ENCODE measurements at places on chromosomes 3 and 15. TPM values are rescaled to one million over a fixed set of nuclear protein-coding genes. Genes with fewer than 3 reads are reported as not detected.

DNA sequence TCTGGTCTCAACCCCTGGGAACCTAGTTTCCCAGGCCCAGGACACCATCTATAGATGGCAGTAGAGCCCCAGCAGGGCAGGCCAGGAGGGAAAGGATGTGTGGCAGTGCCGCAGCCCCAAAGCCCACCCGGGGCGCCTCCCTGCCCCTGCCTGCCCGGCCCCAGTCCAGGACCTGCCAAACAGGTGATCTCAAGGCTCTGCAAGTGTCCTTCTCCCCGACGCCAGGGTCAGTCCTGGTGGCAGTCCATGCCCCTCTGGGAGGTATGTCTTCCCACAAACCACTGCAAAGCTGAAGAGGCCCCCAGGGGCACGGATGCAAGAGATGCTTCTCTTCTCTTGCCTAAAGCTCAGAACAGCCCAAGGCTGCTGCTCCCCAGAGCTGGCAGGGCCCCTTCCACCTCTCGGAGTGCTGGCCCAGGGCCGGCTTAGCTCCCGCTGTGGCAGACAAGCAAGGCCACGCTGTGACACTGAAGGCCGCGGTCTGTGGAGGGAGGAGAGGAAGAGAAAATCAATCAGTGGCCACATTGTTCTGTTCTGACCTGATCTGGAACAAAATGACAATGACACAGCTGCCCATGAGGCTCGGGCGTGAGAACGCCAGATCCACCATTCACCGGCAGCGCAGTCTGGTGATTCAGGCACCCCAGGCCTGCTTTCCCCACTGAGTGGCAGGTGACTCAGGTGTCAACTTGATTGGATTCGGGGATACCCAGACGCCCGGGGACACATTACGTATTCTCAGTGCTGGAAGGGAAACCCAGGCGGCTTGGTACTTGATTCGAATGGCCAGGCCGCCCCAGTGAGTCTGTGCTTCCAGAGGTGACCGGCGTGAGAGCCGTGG is 34.0 kb downstream of the KLHL25 start:
- DNase-seq, result no peak

DNA sequence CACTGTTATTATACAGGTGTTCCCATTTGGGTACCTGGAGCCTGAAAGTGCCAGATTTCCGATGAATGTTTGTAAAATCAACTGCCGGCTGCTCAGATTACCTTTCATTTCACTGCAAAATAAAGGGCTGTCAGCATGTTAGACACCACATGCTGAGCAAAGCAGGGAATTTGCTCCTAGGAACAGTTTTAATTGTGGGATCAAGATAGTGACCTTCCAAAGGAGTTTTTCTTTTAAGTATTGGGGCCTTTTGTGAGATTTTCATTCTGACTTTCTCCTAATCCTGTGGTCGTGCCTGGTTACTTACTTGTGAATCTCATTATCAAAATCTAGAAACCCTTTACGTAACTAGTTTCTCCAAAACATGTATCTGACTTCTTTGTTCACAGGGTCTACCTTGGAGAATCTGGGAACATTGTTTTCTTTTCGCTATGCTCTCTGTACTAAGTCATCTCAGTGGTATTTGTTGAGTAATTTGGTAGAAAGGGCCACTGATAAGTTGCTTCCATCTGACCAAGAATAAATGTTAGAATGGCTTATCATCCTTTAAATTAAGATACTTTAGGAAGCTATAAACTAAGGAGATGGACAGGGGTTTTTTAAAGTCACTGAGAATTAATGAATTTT is 40.8 kb upstream of the LRTM1 start:
- DNase-seq, result no peak

DNA sequence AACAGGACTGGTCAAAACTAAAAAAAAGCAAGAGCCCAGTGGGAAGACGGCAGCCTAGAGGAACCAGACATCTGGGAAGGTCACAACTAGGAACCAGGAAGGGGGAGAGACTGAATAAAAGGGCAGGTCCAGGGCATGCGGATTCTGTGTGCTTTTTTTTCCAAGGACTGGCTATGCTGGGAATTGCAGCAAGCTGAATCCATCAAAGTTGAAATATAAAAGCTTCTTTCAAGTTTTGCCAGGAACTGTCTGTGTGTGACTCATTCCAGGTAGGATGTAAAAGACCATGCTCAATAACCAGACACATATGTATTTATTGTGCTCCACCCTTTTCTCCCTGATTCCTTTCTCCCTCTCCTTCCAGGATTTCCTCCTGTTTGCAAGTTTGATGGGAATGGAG is 47.9 kb upstream of the CCDC80 start:
- no peak for DNase-seq

DNA sequence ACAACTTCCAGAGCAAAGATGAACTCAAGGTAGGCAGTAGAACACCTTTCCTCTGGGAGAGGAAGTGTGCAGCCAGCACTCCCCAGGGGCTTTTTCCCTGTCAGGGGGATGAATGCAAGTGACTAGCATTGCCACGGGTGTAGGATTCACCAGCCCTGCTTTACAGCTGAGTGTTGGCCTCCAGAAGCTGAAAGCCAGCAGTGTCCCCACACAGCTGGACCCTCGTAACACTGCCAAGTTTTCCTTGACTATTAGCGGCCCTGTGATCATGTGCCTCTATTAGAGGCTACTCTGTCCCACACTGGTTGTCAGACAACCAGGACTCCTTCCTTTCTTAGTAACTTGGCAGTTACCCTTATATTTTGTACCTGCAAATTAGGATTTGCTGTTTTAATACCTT is 104.9 kb upstream of the MANF start:
- no peak for DNase-seq

DNA sequence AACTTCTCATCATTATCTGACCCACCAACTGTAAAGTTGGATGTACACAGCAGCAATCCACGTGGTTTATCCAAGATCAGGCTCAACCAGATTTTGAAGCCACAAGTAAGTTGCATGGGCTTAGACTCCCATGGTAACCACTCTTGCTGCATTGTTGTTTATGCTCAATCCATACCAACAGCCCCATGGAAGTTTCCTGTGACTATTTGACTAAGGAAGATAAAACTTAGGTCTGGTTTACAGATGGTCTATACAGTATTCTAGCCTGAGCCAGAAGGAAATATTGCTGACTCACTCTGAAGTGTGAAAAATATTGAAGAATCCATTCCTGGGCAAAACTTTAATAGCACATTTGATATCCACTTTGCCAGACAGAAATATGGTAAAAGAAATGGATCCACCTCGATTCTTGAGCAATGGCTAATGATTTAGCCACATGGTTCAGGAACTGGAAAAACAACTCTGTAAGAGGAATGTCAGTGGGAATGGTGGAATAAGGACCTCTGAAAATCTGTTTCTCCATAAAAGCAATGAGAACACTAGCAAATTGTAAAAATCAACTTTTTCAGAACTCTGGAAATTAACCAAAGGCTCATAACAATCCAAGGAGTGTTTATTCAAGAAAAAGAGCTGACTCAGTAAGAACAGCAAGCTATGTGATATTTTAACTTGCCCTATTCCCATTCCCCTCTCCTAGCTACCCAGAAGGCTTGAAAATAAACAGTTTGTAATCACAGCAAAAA is 162.9 kb upstream of the STT3B start:
- DNase-seq, result no peak

- no peak for DNase-seq
Measured at GRCh38 chr3:87145553-87145952, 81.6 kb upstream of the CHMP2B start.

GRCh38 chr3:118828351-118828750 is 206.3 kb downstream of the IGSF11 start:
- DNase-seq, result no peak

Gene SLC28A2
- not detected for total RNA-seq

DNA sequence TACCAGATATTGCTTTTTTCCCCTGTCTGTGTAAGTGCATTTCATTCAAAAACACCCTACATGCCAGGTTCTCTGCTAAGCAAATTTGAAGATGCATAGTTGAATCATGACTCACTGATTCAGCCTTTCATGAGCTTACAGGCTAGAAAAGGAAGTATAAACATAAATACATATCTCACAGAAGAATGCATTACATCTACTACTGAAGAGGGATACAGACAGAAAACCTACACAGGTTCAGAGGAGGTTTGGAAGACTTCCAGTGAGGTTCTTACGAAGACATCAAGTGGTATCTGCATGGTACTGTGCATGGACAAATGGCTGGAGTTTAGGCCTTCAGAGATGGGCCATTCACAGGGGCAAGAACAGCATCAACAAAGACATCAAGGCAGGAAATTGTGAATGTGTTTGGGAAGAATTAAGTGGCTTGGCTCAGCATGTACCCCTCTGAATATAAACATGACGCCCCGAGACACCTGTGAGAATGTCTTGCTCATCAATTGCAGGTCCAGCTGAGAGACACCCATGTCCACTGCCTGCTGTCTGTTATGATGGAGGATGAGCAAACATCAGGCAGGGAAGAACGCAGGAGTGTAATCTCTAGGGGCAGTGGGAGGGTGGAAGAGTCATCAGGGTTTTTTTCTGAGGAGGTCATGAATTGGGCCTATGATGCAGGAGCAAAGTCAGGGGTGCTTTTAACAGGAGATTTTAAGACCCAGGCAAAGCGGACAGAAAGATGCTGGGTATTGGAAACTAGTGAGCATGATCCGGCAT is 105.1 kb upstream of the GALNT15 start:
- no peak for DNase-seq

DNA sequence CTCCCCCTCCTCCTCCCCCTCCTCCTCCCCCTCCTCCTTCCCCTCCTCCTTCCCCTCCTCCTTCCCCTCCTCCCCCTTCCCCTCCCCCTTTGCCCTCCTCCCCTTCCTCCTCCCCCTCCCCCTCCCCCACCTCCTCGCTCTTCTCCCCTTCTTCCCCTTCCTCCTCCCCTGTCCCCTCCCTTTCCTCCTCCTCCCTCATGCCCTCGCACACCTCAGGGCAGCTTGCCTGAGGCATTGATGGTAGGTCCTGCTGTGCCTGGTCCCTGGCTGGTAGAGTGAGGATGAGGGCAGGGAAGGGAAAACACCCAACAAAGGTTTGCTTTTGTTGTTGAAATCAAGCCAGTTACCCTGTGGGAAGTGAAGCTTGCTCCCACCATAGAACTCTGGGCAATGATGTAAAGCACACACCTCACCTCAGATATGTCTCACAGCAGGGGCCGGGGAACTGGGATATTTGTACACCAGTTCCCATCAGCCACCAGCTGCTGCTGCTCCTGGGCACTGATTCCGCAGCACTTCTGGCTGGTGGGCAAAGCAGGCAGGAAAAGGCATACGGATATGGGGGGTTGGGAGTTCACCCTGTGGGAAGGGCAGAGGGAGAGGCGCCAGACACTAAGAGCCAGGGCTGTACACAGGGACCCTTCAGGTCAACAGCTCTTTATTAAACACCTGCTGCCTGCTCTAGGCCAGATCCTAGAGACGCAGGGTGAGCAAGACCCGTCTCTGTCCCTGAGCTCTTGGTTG is 13.8 kb downstream of the ISG20 start:
- no peak for DNase-seq

GRCh38 chr3:42946050-42946449 is 33.1 kb upstream of the GASK1A start:
- no peak for DNase-seq

- DNase-seq, result no peak
Measured at GRCh38 chr15:101604124-101604874, 47.9 kb downstream of the TM2D3 start.

- DNase-seq, result no peak
Measured at GRCh38 chr3:150319900-150320299, 88.2 kb upstream of the TSC22D2 start.

Gene ZBTB38
- 50.1 TPM for total RNA-seq

GRCh38 chr15:66134284-66134683 is 119.3 kb downstream of the MEGF11 start:
- DNase-seq, result no peak
